Stimulated activated CD4-positive, alpha-beta T cell treated with anti-CD3 and anti-CD28 coated beads, Interleukin-15, amount 100 ng/mL, for 1 hour (primary cell): ENCODE measurements at places on chromosomes 12 and 14.

- DNase-seq: no peak
Measured at GRCh38 chr12:127127897-127128296, 1139.1 kb upstream of the TMEM132C start.

DNA sequence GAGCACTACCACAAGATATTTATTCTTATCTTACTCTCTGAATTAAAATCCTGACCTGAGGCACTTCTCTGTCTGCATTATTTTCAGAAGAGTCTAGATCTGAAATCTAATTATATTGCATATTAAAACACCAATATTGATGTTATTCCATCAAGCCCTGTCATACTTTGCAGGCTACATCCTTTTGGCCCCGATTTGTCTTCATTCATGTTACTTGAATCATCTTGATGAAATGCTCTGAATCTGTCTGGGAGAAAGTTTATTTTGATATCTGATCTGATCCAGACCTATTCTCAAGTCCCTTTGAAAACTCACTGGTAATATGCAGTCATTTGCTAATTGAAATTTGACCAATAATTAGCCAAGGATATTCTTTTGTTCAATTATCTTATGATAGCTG lies 79.9 kb downstream of the BBS10 start:
- no peak for DNase-seq

DNA sequence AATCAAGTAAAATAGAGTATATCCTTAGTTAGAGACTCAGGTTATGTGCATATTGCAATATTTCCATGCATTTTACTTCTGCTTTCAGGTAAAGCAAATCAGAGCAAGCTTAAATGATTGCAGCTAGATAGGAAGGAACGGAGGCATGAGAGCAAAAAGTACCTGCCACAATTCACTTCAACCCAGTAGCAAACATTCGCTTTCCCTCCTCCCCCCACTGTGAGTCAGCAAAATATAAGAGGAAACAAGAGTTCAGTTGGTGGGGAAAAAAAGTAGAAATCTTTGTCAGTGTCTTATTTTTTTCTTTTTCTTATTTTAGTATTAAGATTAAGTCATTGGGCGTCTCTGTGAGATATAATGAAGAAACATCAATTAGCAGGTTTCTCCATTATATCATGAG lies 475.4 kb downstream of the NPAS3 start:
- no peak for DNase-seq

DNA sequence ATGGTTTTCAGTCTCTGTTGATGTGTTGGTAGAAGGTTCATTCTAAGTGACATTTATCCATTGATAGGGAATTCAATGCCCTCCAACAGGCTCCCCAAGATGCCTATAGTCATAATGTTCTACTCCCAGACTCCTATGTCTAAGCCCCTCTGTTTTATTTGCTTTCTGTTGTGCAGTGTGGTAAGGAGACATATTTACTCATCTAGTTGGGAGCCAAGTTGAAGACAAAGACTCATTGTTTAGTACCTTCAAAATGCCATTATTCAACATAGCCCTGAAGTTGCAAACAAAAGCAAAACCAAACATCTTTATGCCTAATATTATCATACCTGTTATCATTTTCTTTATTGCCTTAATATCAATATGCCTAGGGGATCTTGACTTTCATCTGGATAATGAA lies 302.1 kb downstream of the RMST start:
- no peak for DNase-seq

DNA sequence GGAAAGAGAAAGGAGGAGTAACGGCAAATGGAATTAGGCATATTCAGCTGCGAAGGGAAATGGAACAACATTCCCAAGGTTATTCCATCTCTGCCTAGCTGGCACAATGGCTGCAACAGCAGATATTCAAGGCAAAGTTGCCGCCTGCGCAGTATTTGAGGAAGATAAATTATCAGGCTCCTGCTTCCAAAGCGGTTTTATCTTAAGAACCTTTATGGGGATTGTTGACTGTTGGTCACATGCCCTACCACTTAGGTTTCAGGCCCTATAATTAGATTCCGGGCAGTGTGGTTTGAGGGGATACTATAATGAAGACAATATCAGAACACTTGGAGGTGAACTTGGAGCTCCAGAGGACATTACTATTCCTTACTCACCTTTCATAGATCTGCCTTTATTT lies 99.7 kb downstream of the FGD4 start:
- DNase-seq: no peak

GRCh38 chr12:82089369-82090121 lies 268.6 kb downstream of the CCDC59 start:
- DNase-seq: no peak

DNA sequence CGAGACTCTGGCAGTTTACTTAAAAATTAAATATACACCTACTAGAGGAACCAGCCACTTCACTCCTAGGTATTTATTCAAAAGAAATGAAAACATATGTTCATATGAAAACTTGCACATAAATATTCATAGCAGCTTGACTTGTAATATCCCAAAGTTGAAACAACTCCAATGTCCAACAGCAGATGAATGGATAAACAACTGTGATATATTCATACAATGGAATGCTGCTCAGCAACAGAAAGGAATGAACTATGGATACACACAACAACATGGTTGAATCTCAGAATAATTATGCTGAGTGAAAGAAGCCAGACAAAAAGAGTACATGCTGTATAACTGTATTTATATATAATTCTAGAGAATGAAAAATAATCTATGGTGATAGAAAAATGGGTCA lies 53.4 kb upstream of the DACT1 start:
- DNase-seq: no peak

GRCh38 chr12:7229741-7230140 lies 40.3 kb downstream of the PEX5 start:
- no peak for DNase-seq

DNA sequence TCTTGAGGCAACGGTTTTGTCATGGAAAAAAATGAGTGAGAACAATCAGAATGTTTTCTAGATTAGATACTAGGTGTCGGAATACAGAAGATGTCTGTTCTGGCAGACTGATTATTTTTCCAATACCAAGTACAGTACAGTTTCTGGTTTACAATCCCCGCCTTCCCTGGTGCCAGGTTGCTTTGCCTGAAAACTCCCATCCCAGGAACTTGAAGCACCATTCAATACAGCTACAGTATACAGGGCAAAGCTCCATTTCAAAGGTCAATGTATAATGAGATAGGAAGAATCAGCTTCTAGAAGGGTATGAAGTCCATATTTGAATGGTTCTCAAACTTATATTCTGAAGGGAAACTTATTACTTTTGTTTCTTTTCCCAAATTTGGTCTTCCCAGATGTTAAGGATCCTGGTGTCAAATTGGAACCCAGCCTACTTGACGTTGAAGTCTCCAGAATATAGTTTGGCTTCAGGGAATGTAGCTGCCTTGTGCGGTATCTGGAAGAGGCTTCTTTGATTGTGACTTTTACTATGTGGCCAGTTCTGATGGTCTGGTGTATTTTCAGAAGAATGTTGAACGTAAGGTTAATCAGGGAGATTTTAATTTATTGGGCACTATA lies 238.0 kb upstream of the ATP2B1 start:
- DNase-seq: no peak

GRCh38 chr12:25241167-25242020 lies 9.3 kb downstream of the KRAS start:
- DNase-seq: no peak

DNA sequence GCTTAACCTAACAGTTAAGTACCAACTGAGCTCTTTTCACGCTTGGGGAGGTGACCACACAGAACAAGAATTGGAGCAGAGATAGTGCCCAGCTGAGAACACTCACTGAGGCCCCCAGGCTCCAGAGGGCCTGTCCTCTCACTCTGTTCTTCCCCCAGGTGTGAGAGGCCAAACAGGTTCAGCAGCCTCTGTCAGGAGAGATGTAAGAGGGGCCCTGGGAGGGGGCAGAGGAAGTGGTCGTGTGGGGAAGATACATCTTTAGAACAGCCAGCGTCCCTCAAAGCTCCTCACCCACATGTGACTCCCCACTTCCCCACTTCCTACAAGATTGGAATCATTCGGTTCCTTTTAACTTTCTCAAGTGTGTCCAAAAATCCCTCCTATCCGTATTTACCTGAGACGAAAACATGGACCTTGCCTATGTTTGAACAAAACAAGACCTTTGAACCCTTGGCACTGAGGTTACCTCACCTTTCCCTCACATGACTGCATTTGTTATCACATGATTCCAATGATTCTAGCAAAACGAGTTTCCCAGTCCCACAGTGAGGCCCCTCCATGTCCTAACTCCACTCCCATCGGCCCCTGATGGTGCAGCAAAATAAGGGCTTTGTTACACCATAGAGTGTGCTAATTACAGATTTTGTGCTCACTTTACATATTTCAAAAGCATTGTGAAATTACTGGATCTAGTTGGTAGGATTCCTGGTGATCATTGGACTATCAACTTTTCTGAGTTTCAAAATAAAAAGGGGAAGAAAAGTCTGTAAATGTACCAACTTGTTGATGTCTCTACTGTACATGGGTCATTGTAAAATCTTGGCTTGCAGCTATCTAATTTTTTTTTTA lies 40.0 kb upstream of the PAPOLA start:
- DNase-seq: no peak

- DNase-seq: no peak
Measured at GRCh38 chr12:100567945-100568344, 5.5 kb upstream of the GAS2L3 start.

DNA sequence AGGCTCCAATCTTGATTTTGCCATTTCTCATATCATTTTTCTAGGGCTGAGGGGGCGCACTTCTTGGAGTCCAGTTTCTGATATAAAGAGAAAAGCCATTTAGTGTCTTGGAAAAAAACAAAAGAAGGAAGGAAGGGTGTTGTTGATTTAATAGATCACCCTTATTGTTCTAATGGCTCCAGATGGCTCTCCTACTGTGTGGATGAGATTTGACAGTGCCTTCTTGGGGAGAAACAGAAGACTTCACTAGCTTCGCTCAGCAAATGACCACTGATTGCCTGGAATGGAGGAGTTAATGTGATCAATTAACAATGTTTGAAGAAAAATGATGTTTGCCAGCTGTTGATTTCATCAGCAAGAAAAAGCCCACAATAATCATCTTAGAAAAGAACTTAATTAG lies 216.2 kb downstream of the APAF1 start:
- DNase-seq: no peak

- no peak for DNase-seq
Measured at GRCh38 chr14:28754209-28754985, 12.2 kb upstream of the FOXG1 start.
